ENCODE measurements at places on chromosomes 4 and X.
A peak's percentile ranks its signal among the peaks of the same experiment; 100 is the strongest.

DNA sequence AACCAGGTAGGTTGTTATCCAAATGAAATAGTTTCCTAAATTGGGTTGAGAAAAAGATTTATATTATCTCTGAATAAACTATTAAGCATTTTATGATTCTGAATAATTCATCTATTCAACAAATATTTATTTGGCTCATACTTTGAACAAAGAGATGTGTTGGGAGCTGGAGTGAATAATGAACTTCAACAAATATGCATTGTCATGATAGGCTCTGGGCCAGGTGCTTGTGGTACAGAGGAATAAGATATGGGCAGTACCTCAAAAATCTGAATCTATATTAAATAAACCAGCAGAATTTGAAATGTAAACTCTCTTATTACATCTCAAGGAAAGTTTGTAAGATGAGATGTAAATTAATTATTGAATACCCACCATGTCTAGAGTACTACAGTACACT lies 75.7 kb upstream of the DCLK2 start:
- DNase-seq: no peak

- no peak for DNase-seq
Measured at GRCh38 chrX:154113729-154114128, 16.2 kb upstream of the MECP2 start.

DNA sequence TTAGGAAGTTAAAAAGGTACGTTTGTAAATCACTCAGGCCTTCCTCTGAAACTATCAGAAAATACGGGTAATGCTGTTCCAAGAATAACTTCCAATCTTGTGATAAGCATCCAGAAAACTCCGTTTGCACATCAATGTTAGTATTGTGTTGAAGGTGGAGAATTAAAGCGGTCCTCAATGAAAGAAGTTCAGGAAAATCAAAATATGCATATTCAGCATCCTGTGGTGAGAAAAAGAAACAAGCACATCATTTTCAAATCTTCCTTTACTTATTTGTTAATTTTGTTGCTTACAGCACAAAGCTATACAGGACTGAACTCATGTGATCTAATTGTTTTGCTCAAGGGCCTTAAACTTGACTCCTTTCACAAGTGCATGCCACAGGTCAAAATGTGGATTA lies 18.5 kb downstream of the DDX60L start:
- DNase-seq: no peak

DNA sequence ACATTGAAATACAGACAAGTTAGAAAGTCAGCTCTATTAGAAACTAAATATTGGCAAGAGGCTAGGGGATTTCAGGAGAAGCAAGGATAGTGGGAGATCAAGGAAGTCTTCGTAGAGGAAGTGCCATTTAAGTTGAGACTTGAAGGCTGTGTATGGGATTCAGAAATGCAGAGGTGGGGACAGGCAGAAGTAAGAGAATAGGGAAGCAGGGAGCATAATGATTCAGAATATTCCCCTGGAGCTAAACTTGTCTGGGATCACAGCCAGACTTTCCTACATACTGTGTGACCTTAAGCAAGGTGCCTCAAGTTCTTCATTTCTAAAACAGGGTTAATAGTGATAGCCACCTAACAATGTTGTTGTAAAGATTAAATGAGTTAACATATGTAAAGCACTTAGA lies 108.8 kb downstream of the DDIT4L start:
- no peak for DNase-seq

GRCh38 chrX:9958183-9958582 lies 9.0 kb upstream of the CLDN34 start:
- no peak for DNase-seq

GRCh38 chr4:2928242-2929176 lies 34.7 kb downstream of the NOP14 start:
- no peak for DNase-seq

DNA sequence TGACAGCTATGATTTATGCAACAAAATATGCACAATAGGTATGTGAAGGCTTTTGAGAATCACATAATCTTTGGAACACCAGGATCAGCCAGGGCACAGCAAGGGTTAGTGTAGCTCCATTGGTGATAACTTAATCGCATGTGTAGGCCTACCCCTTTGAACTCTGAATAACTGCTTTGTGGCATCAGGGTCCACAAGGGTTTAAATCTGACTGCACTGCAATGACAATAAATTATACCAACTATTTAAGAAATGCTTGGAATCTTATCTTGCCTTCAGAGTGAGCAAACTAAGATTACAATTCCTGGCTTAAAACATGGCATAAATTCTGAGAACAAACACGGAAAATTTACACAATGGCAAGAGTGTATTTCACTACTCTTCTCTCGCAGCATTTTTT lies 245.8 kb downstream of the FBXO8 start:
- no peak for DNase-seq

DNA sequence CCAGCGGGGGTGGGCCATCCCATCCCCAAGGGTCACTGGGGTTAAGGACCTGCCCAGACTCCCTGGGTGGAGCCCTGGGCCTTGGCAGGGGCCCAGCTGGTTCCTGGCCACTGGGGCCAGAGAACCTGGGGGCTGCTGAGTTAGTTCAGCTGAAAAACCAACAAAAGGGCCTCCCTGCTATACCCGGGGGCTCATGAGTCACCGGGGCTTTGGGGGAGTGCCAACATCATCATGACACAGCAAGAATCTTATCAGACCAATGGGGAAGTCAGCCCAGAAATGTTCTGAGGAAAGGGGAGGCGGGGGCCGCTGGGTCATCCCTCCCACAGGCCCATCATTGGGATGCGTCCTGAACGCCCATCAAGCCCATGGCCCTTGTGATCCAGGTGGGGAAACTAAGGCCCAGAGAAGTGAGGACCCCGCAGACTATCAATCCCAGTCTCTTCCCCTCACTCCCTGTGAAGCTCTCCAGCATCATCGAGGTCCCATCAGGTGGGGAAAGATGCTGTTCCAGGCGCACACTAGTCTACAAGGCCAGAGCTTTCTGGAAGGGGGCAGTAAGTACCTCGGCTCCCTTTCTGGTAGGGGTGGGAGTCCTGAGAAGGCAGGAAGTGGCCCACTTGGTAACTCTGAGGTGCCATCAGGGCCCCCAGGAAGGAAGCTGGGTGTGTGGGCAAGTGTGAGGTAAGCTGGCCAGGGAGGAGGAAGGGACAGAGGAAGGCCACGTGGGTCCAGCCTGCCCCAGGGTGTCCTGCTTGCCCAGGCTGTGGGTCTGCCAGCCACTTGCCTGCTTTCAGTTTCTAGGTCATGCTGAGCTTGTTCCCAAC lies 4.5 kb downstream of the G6PD start:
- peak; percentile 22 for DNase-seq

DNA sequence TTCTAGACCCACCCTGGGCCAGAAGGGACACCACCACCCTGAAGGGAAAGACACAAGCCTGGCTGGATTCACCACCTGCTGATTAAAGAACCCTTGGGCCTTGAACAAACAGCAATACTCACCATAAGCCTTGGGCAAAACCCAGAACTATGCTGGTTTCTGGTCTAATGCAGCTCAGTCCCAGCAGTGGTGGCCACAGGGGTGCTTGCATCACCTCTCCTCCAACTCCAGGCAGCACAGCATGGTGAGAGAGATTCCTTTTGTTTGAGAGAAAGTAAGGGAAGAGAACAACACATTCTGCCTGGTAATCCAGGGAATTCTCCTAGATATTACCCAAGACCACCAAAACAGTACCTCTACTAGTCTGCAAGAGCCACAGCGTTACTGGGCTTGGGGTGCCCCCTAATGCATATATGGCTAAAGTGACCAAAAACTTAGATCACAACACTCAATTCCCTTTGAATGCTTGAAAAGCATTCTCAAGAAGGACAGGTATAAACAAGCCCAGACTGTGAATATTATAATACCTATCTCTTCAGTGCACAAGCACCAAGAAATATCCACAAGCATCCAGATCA lies 25.7 kb downstream of the RNF128 start:
- DNase-seq: no peak

DNA sequence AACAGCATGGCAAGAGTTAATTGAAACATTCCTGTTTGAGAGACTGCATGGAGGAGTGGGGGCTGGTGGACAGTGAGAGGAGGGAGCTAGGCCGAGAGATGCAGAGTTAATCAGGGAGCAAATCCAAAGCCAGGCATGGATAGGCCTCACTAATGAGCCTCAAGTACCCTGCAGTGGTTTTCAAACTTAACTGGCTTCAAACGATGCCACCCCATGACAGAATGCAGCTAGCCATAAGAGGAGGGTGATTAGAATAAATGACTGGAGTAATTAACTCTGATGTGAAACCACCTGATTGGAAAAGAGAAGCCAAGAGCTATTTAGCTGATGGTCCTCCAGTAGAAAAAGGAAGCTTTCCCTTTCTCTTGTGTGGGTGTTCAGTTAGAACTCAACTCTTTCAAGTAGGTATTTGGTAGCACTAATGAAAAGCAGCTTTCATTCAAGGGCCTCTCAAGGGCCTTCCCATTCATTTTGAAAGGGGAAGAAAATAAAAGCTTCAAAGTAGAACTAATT lies 215.4 kb upstream of the MAB21L2 start:
- DNase-seq: no peak

DNA sequence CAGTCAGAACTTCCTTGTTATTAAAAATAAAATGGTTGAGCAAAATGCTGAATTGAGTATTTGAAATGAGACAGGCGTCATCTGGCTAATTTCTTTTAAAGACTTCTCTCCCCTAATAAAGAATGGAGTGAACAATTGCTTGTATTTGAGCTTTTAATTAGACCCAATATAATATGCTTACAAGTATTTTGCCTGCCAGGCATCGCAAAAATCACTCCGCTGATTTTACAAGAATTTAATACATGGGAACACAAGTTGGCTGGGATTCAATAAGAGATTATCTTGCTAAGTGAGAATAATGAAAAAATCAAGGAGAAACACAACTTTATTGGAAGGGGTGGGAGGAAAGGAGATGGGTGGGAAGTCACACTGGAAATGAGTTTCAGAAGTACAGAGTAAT lies 52.3 kb downstream of the KLF3 start:
- no peak for DNase-seq

- no peak for DNase-seq
Measured at GRCh38 chr4:120443116-120443515, 376.5 kb upstream of the MAD2L1 start.

- DNase-seq: no peak
Measured at GRCh38 chrX:21412029-21412428, 37.8 kb downstream of the CNKSR2 start.

DNA sequence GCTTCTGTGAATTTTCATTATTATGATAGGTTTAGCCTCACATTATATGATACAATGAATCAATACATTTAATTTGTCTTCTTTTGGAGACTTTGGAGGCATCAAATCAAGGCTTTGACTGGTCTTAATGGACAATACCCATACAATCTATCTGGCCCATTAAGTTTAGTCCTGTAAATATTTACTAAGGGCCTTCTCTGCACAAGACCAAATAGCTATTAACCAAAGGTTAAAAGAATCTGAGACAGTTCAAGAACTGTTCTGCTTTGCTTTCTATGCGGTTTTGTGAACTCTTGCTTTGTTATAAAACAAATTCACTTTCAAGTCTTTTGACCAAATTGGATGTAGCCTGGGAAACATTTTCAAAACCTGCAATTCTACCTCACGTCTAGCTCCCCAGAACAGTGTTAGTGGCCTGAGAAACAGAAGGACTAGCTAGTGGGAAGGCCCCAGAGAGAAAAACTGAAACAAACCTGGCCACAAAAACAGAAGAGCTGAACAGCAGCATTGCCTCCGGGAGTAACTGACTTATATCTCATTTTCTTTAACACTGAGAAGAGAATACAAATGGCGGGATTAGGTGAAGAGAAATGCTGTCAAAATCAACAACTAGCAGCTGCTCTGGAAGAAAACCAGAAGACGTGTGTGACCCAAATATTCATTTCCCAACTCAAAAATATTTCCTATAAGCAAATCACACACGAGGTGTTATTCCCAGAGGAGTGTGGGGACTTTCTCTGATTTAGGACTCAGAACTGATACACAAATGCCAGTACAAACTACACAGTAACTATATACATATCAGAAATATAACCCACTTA lies 548 bp downstream of the TLR1 start:
- no peak for DNase-seq

DNA sequence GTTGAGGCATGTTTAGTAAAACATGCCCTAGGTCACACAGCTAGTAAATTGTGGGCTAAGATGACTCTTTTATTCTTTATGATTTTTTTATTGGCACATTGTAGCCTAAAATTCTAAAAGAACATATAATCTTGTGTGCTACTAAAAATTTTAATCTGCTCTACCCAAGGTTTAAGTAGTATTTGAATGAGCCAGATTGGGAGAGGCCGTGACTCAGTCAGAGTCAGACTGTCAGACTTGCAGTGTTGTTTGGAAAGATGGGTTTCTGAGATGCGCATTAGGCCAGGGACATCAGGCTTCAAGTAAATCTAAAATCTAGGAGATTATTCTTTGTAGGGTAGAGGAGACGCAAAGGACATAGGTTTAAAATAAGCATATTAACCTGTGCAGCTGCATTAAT lies 30.7 kb upstream of the TMPRSS11E start:
- no peak for DNase-seq

DNA sequence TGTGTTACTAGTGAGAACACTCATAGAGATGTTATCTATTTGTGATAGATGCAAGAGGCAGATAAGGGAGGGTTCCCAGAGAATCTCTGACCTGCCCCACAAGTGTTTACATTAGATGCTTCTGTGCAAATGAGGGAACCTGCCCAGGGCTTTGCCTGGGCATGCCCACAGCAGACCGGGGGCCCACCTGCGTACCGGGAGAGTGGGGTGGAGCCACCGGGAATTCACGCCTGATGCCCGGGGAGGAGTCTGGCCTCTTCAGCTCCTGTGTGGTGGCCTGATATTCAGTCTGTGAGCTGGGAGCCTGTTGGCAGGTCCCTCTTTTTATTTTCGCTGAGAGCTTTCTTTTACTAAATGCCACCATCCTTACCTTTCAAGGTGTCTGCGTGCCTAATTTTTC lies 155.7 kb downstream of the SNCA start:
- DNase-seq: no peak

GRCh38 chrX:19370061-19370460 lies 26.3 kb downstream of the PDHA1 start:
- no peak for DNase-seq

Data from activated T-helper 1 cell treated with anti-CD3 and anti-CD28 coated beads, Interleukin-2, amount 50 U/mL, for 16 hours (primary cell).